ENCODE measurements at places on chromosomes 4 and X.

- DNase-seq: no peak
Measured at GRCh38 chr4:48103483-48104139, 30.4 kb downstream of the TXK start.

DNA sequence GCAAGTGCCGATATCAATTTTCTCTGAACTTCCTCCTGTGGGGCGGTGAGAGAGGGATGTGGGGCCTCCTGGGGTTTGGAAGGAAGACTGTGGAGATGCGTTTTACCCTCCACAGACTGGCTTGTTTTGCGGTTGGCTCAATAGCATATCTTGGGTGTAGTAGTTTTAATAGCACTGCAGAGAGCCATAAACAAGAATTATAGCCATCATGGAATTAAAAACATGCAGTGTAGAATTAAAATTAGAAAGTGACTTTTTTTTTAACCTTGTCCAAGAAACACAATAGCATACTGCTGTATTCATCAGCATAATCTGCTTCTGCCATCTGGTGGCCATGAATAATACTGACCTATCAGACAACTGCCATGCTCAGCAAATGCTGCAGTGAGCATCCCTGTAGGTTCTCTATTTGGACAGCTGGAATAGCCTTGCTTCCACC lies 47.3 kb upstream of the SCML1 start:
- peak; percentile 60 for DNase-seq

GRCh38 chr4:2788101-2788500 lies 4.8 kb upstream of the SH3BP2 start:
- no peak for DNase-seq

GRCh38 chrX:134734466-134734952 lies 76.2 kb upstream of the PLAC1 start:
- DNase-seq: no peak

Measured in hippocampal formation (tissue), 2 donors.